ENCODE measurements at places on chromosomes 7 and 10. TPM values are rescaled to one million over a fixed set of nuclear protein-coding genes. Genes with fewer than 3 reads are reported as not detected.

Gene SPDYE2B
- not detected for total RNA-seq

Gene MYL10
- not detected for total RNA-seq

- no peak for ATAC-seq
Measured at GRCh38 chr7:152333134-152333533, 102.7 kb downstream of the KMT2C start.

- ATAC-seq: no peak
Measured at GRCh38 chr10:86681047-86681446, 12.7 kb downstream of the LDB3 start.
